ENCODE measurements at places on chromosomes 11 and 22.

- no peak for DNase-seq
Observed at GRCh38 chr11:115226556-115226955, 277.7 kb downstream of the CADM1 start.

DNA sequence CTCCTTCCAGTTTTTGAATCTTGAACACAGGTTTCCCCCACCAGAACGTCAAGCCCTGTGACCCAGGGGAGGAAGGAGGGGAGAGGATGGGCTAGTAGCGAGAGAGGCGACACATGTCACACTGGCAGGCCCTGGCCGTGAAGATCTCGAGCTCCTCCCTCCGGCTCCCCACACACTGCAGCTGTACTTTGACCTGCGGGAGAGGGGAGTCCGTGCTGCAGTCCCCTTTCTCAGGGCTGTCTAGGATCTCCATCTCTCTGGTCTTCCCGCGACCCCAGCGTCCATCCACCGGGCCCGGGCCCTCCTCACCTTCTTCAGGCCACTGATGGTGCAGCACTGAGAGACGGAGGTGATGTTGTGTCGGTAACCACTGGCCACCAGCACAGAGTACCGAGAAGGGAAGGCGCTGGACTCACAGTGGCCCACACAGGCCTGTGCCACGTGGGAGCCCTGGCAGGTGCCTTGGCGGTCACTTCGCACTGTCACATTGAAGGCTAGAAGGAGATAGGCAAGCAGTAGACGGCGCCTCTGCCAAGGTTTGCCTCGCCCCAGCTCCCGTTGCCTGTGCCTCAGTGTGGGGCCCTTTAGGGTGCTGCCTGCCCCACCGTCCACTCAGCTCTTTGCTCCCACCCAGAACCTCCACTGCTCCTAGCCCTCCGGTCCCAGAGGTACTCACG is 873 bp downstream of the GPHA2 start:
- DNase-seq = no peak

DNA sequence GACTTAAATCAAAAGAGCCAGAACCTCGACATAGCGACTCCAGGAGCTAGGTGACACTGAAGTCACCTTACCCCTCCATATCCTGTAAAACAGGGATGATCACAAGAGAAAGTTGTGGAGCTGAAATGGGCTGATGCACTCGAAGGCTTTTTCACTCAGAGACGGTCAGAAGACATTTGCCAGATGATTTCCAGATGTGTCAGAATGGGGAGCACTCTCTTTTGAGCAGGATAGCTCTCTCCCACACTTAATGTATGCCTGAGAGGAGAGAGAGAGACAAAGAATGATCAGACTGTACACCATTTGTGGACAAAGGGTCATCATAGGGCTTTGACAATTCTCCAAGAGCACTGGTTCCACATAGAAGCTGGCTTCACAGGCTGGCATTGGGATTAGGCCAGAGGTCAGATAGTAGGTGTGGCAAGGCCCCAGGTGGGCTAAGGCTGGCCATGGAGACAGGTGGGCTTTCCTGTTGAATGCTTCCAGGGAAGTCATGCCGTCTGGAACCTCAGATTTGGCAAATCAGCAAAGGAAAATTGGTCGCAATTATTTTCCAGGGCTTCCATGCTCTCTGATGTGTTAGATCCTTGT is 42.3 kb upstream of the ETS1 start:
- DNase-seq = no peak

GRCh38 chr11:135036488-135037297 is 624.7 kb upstream of the B3GAT1 start:
- DNase-seq = no peak

DNA sequence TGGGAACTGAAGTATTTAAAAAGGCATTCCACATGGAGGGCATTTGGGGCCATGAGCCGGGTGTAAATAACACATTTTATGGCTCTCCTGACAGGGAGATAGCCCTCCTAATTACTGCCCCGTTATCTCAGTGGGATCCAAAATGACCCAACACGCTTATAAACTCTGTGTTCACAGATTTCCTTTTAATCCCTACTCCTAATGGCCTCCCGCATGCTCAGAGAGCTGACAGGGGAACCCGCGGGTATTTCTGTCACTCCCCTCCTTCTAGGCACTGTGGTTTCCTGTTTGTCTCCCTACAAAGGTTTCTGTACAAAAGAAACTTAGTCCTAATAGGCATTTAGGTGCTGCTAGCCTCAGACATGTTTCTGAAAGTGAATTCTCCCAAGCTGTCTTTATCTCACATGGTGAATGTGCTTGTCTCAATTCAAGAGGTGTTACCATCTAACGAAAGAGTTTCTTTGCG is 202.8 kb upstream of the SEZ6L start:
- no peak for DNase-seq

GRCh38 chr11:47464483-47464882 is 15.5 kb upstream of the RAPSN start:
- DNase-seq = no peak

DNA sequence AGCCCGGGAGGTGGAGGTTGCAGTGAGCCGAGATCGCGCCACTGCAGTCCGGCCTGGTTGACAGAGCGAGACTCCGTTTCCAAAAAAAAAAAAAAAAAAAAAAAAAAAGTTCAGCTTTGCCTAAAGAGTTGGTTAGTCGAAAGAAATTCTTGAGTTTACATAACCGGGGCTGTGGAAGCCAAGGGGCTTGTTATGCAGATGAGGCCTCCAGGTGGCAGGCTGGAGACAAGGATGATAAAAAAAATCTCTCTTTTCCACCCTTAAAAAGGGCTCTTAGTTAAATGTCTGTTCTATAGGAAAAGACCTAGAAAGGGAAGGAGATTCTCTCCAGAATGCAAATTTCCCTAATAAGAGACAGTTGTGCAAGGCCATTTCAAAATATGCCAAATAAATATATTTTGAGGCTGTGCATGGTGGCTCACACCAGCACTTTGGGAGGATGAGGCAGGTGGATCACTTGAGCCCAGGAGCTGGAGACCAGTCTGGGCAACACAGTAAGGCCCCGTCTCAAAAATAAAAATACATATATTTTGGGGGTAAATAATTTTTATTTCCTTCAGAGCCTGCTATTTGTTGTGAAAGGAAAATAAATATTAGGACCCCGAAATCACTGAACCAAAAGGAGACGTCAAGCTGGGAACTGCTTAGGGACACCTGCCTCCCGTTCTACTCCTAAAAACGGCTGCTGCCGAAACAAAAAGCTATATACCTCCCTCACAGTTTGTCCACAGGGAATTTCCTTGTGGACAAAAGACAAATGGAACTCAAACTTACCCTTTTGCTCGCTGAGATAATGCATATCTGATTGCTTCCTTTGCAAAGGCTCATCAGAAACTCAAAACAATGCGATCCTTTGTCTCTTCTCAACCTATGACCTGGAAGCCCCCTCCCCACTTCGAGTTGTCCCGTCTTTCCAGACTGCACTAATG is 2.4 kb upstream of the IFITM2 start:
- no peak for DNase-seq

- DNase-seq = no peak
Observed at GRCh38 chr22:48531761-48532435, 1295.8 kb downstream of the BRD1 start.

DNA sequence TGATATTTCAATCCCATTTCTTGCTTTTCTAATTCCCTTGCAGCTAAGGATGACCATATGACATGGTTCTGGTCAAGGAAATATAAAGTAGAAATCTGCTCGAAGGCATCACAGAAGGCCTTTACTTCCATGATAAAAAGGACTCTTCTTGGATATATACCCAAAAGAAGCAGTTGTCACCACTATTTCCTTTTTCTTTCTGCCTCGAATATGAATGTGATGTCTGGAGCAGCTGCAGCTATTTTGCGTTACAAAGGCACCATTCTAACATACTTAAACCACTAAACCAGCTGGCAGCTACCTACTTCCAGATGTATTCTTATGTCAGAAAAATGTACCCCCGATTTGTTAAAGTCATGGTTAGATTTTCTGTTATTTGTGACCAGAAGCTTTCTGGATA is 18.9 kb downstream of the EXPH5 start:
- DNase-seq = no peak

DNA sequence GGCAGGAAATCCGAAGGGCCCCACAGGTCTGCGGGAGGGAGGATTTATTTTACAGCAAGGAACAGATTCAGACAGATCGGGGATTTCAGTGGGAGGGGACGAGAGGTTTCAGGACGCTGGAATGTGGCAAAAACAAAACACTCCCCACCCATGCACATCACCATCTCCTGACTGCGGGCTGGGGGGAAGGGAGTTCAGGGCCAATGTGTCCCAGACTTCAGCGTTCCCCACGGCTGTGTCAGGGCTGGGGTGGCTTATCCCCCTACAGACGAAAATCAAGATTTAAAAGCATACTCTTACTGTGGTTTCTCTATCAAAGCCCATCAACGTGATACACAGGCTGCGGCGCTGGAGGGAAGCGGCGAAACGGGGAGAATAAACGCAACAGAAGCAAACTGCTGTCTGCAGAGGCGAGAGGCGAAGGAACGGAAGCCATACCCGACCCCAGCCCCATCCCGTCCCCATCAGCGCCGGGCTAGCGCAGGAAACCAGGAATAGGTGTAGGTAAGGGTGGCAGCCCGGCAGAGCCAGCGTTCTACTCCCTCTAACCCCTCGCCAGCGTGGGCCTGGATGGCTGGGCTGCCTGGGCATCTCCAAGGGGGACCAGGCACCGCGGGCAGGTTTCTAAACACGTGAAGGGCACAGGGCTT is 2.7 kb downstream of the TENM4 start:
- DNase-seq = no peak

DNA sequence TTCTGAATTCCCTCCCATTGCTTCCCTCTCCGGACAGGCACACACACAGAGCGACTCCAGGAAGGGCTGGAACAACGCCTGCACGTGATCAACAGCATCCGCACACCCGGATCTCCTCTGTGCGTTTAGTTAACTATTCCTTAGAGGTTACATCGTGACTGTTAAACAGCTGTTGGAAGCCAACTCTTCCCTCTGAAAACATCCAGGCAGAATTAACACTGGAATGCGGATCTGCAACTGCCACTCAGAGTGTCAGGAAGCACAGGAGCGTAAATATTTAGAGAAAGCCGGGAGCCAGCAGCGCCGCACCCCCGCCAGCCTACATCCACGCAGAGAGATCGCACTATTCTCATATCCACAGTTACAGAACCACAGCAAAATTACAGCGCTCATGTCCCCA is 46.2 kb downstream of the SHANK2 start:
- DNase-seq = no peak

DNA sequence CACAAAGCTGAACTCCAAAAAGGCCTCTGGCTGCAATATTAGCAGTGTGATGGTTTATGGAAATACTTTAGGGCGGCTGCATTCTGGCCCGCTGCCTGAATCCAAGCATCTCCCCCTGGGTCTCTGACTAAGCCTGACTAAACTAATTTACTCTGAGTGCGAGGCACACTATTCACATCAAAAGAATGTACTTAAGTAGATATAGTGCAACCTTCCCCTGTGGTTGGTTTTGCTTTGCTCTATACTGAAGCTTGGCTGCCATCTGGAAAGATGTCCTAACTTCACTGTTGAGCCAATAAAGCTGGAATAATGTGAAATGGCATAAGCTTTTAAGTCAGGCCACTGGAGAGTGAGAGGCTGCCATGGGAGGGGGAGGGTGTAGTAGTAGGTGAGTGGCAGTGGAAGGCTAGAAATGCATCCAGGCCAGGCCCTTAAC is 321.6 kb downstream of the AASDHPPT start:
- no peak for DNase-seq

GRCh38 chr11:102026217-102026616 is 21.0 kb upstream of the CFAP300 start:
- no peak for DNase-seq

GRCh38 chr11:94801866-94802460 is 33.8 kb downstream of the AMOTL1 start:
- DNase-seq = no peak

- DNase-seq = no peak
Observed at GRCh38 chr11:88448131-88448670, 110.7 kb upstream of the CTSC start.

GRCh38 chr22:19819911-19820879 is 34.5 kb downstream of the GNB1L start:
- no peak for DNase-seq

DNA sequence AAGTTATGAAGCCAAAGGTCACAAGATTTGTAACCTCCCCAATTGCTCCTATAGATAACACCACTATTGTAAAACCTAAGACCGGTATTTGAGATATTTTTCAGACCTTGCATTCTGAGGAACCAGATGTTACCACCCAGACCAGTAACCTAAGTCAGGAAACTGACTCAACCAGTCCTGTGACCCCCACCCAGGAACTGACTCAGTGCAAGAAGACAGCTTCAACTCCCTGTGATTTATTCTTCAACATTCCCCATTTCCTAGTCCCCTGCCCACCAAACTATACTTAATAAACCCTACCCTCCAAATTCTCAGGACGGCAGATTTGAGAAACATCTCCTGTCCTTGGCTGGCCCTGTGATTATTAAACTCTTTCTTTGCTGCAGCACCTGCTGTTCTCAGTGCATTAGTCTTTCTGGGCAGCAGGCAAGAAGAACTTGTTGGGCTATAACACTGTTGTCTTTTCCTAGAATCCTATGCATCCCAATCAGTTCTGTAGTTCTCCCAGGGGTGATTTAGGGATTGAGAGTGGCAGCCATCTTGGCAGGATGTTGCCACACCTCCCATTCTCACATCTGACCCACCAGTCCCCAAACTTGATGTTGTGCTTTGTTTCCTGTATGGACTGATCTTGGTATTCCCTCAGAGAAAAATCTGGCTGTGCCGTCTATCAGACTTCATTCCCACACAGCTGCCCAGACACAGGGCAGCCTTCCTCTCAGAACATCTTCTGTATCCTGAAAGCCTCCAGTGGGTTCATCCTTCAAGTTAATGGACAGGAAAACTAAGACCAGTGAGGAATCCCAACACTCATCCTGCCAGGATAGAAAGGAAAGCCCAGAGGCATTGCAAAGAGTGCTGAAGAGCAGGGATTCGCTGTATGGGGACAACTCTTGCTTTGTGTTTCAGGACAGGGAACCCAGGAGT is 104.0 kb downstream of the PDE2A start:
- no peak for DNase-seq

- DNase-seq = no peak
Observed at GRCh38 chr11:133716602-133717001, 128.7 kb downstream of the SPATA19 start.

DNA sequence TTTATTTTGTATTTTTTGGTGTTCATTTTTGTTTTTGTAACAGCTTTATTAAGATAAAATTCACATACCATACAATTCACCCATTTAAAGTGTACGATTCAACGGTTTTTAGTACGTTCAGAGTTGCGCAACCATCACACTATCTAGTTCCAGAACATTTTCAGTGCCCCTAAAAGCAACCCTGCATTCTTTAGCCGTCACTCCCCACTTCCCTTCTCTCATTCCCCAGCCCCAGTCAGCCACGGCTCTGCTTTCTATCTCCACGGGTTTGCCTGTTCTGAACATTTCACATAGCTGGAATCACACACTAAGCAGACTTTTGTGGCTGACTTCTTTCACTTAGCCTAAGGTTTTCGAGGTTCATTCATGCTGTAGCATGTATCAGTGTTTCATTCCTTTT is 9.6 kb upstream of the KCNQ1OT1 start:
- DNase-seq = no peak

- no peak for DNase-seq
Observed at GRCh38 chr11:131311776-131312514, 58.5 kb upstream of the NTM start.

Measured in stimulated activated CD4-positive, alpha-beta T cell treated with anti-CD3 and anti-CD28 coated beads, Interleukin-1b, Interleukin-23, amount 100 ng/mL, for 24 hours (primary cell).